Nephron progenitor cell (in vitro differentiated cells): ENCODE measurements at places on chromosomes 6 and 20.

GRCh38 chr6:5706124-5707033 is 300.3 kb downstream of the NRN1 start:
- no peak for DNase-seq
- peaks cover 13% of the 10 kb centered on the region for H3K4me1 ChIP-seq
- peaks cover 9% of the 10 kb centered on the region for H3K36me3 ChIP-seq

DNA sequence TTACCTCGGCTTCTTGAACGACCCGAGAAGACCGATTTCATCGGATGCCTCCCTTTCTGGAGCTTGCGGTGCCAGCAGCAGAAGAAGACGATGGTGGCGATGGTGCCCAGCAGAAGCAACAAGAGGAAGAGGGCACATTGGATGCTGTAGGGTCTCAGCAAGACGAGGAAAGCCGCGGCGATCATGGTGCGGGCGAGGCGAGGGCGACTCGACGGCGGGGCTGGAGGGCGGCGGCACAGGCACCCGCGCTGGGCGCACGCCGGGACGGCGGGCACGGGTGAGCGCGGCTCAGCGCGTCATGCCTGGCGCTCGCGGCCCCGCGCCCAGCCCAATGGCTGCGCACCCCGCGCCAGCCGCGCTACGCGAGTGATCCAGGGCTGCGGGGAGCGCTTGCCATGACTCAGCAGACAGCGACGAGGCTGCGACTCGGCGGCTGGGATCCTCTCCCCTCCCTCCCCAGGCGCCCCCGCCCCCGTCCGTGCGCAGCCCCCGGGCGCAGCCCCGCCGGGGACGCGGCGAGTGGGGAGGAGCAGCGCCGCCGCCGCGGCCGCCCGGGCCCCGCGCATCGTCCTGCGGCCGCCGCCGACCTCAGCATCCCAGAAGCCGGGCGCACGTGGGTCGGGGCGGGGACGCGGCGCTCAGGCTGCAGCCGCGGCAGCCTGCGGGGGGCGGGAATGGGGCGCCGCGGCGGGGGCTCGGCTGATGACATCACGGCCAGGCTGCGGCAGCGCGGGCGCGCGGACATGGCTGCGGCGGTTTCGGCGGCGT is at the start of gene BEND6:
Gene BEND6, plus strand, starts transcription at position 705 of the 768 bp plus-strand sequence. CDS start 26,704 bp downstream, outside the sequence.
- H3K36me3 ChIP-seq = no peaks in the 10 kb centered on the region
- peaks cover 17% of the 10 kb centered on the region for H3K4me1 ChIP-seq
- peak within 1 kb of the TSS; percentile 98 for H3K4me3 ChIP-seq
- peaks cover 44% of the 10 kb centered on the region for H3K27me3 ChIP-seq
- peak; percentile 78 for DNase-seq
- peak within 1 kb of the TSS; percentile 95 for H3K27ac ChIP-seq

- H3K27ac ChIP-seq = no peak overlapping the region
- H3K4me3 ChIP-seq = no peak overlapping the region
- H3K36me3 ChIP-seq = no peaks in the 10 kb centered on the region
- DNase-seq = no peak
Measured at GRCh38 chr6:160975162-160975561, 16.4 kb upstream of the MAP3K4 start.

DNA sequence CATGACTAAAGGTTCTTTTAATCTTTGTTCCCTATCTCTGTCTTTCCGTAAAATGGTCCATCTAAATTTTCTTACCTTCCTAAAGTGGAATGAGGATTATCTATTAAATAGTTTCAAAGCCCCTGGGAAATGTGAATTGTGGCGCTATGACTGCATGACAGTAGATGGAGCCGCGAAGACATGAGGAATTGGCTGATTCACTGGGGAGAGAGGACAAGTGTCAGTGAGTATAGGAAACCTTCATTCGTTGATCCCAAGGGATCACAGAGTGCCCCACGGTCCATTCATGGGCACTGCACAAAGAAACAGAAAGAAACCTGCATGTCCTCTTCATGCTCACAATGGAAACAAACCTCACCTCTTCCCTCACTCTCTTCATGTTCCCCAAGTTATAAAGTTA is 479.3 kb upstream of the BTBD3 start:
- H3K4me1 ChIP-seq = peaks cover 7% of the 10 kb centered on the region
- peaks cover 32% of the 10 kb centered on the region for H3K36me3 ChIP-seq
- no peak overlapping the region for H3K27ac ChIP-seq
- H3K4me3 ChIP-seq = no peak overlapping the region

- H3K27ac ChIP-seq = no peak overlapping the region
- H3K36me3 ChIP-seq = peaks cover 92% of the 10 kb centered on the region
- no peaks in the 10 kb centered on the region for H3K27me3 ChIP-seq
- DNase-seq = no peak
- peaks cover 4% of the 10 kb centered on the region for H3K4me1 ChIP-seq
- no peak overlapping the region for H3K4me3 ChIP-seq
Measured at GRCh38 chr20:41089555-41089954, 47.8 kb upstream of the PLCG1 start.

DNA sequence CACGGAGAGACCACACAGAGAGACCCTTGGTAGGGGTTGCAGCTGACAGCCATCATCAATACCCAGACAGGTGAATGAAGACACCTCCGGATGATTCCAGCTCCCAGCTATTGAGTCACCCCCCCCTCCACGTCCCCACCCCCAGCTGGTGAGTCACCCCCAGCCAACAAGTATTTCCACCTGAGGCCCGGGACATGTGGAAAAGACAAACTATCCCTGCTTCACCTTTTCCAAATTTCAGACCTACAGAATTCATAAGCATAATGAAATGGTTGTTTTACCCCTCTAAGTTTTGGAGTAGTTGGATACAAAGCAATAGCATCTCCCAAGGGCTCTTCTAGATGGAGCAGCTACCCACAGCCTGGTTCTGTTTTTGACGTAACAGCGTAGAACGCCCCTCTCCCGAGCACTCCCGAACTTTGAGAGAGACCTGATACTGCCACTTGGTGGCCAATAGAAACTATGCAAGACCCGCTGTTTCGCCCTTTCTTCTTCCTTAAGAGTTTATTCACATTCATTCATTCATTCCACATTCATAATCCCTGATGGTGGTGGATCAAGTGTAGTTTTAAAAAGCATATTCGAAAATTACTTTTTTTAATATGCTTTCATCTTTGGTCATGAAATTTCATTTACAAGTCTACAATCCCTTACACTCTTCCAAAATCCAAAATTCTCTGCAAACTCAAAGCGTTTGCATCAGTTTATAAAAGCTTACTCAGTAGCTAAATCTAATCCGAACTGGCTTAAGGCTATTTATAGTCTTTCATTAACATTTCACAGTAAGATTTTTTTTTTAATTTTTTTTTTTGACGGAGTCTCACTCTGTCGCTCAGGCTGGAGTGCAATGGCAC is 15.1 kb upstream of the PPP1R16B start:
- DNase-seq = peak; percentile 42
- no peaks in the 10 kb centered on the region for H3K36me3 ChIP-seq
- no peak overlapping the region for H3K27ac ChIP-seq
- H3K4me1 ChIP-seq = no peaks in the 10 kb centered on the region
- no peak overlapping the region for H3K4me3 ChIP-seq

DNA sequence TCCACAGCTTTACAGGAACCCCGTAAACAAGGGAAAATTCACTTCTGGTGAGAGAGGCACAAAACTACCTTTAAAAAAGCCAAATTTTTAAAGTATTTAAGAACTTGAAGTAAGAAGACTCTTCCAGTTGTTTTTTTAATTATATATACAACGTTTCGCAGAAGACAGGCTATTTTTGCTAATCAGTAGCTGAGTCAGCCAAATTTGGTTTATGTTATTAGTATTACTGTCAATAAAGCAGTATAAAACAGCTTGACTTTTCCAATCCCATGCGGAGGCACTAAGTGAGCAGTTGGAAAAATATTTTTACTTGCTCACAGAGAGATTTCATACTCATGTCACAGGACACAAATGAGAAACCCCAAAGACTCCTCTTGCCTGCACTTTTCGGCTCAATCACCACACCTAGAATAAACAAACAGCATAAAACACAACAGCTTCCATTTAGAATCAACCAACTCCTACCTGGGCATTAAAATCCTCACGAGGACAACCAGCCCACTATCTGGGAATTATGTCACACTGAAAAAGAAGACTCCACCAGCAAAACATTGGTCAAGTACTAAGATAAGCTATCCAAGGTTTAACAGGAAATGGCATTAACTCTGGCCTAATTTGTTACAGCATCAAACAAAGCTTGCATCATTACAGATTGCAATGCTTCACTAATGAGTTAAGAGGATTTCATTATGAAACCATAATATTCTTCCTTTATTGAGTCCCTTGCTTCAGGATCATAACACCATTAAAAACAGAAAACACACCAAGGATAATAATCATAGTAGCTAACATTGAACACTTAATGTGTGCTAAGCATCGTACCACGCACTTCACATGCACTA is 26.3 kb downstream of the ELOVL5 start:
- no peaks in the 10 kb centered on the region for H3K27me3 ChIP-seq
- peaks cover 32% of the 10 kb centered on the region for H3K36me3 ChIP-seq
- H3K4me1 ChIP-seq = peaks cover 12% of the 10 kb centered on the region
- H3K27ac ChIP-seq = peak overlapping the region; percentile 77
- no peak overlapping the region for H3K4me3 ChIP-seq

DNA sequence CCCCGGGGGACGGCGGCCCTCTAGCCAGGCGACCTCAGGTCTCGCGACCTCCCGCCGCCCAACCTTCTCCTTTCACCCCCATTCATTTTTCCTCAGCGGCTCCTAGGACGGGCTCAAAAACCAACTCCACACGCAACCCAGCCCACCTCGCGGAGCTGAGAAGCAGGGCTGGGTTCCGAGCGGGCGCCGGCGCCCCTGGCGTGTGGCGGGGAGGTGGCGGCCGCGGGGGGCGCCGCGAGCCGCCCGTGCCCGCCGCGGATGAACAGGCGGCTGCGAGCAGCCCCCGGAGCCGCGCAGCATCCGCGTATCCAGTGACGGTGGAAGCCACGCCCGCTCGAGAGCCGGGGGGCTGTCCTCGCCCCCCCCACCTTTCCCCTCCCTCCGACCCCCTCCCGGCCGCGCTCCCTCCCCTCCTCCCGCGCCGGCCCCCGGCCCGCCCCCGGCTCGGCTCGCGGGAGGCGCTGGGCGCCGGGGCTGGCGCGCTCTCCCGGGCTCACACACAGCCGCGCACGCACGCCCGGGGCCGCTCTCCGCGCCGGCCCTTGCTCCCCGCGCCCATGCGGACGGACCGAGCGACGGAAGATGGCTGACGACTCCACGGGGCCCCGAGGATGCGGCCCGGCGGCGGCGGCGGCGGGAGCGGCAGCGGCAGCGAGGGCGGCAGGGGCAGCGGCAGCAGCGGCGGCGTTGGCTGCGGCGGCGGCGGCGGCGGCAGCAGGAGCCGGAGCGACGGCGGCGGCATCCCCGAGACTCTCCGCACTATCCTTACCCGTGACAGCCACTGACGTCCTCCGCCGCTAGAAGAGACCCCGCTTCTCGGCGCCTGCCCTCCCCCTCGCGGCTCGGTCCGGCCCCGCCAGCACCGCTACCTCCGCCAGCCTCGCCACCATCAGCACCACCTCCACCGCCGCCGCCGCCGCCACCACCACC is at the start of gene SOBP:
Gene SOBP, plus strand, starts transcription at position 482 of the 930 bp plus-strand sequence. CDS start 500 bp downstream, outside the sequence.
- no peaks in the 10 kb centered on the region for H3K36me3 ChIP-seq
- peak within 1 kb of the TSS; percentile 94 for H3K27ac ChIP-seq
- peak; percentile 83 for DNase-seq

DNA sequence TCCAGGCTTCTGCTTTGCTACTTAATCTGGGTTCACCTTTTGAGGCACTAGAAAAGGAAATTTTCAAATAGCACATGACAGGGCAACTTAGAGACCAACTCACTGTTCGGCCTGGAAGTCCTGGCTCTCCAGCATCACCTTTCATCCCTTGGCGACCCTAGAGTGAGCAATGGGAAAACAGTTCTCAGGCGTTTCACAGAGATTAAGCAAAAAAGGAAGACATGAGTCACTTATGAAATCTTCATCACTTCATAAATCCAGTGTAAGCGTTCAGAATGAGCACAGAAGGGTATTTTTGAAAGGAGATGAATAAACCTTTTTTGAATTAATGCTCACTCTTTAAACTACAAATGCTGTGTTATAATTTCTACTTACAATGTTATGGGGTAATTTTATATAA is 104.0 kb downstream of the COL12A1 start:
- H3K4me3 ChIP-seq = no peak overlapping the region
- no peak for DNase-seq
- H3K27me3 ChIP-seq = peaks cover 3% of the 10 kb centered on the region
- no peaks in the 10 kb centered on the region for H3K36me3 ChIP-seq
- no peak overlapping the region for H3K27ac ChIP-seq

DNA sequence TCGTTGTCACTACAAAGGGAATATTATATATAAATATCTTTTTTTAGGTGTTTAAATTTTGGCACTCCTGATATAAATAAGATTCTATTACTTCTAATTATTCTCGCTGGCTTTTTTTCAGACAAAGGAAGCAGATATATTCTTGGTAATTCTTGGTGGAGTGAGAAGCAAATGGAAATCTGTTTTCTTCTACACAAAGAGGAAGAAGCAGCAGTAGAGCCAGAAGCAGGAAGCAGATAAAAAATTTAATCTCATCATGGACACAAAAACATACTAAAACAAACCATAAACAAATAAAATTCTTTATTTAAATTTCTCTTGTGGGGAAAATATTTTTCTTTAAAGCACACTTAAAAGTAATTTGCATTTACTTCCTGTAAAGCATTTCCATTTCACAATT is 3.7 kb upstream of the KIAA0319 start:
- no peak overlapping the region for H3K4me3 ChIP-seq
- peaks cover 36% of the 10 kb centered on the region for H3K36me3 ChIP-seq
- H3K27ac ChIP-seq = no peak overlapping the region
- H3K4me1 ChIP-seq = peaks cover 10% of the 10 kb centered on the region
- DNase-seq = no peak

DNA sequence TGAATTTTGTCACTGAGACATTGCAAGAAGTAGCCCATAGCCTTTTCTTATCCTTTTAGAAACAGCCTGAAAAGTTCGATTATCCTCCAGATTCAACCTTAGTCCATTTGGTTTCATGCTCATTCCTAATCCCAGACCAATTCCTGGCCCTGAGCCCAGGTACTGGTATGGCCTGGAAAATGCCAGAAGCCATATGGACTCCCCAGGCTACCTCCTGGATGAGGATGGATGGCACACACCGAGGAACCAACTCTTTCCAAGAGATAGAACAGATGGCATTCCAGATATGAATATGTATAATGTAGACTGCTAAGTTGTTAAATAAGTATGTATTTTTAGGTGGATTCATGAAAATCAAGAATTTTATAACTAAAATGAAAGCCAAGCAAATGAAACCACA is 51.6 kb upstream of the SNAP25 start:
- DNase-seq = no peak
- no peaks in the 10 kb centered on the region for H3K36me3 ChIP-seq
- H3K4me1 ChIP-seq = peaks cover 3% of the 10 kb centered on the region
- H3K27ac ChIP-seq = no peak overlapping the region

- no peaks in the 10 kb centered on the region for H3K4me1 ChIP-seq
- no peak for DNase-seq
- no peaks in the 10 kb centered on the region for H3K36me3 ChIP-seq
- H3K27me3 ChIP-seq = peaks cover 4% of the 10 kb centered on the region
- no peak overlapping the region for H3K27ac ChIP-seq
Measured at GRCh38 chr20:15682690-15683089, 890.6 kb downstream of the KIF16B start.

- H3K27ac ChIP-seq = no peak overlapping the region
- DNase-seq = peak; percentile 86
- H3K4me1 ChIP-seq = peaks cover 83% of the 10 kb centered on the region
- H3K4me3 ChIP-seq = peak overlapping the region; percentile 62
Measured at GRCh38 chr20:38725931-38726803, 1.9 kb downstream of the SLC32A1 start.

- peaks cover 3% of the 10 kb centered on the region for H3K27me3 ChIP-seq
- peaks cover 57% of the 10 kb centered on the region for H3K4me1 ChIP-seq
- H3K36me3 ChIP-seq = peaks cover 27% of the 10 kb centered on the region
- H3K4me3 ChIP-seq = peak overlapping the region; percentile 95
- peak overlapping the region; percentile 98 for H3K27ac ChIP-seq
Measured at GRCh38 chr6:169722362-169723199, 1.7 kb downstream of the PHF10 start.

GRCh38 chr6:20722455-20722854 is 188.2 kb downstream of the CDKAL1 start:
- no peak for DNase-seq
- H3K27ac ChIP-seq = no peak overlapping the region
- H3K27me3 ChIP-seq = no peaks in the 10 kb centered on the region
- H3K36me3 ChIP-seq = peaks cover 11% of the 10 kb centered on the region
- H3K4me3 ChIP-seq = no peak overlapping the region
